AG08396 (cell line): ENCODE measurements at places on chromosomes 16 and 17.

- no peak for DNase-seq
Observed at GRCh38 chr16:2500430-2500917, 13.3 kb upstream of the ATP6V0C start.

DNA sequence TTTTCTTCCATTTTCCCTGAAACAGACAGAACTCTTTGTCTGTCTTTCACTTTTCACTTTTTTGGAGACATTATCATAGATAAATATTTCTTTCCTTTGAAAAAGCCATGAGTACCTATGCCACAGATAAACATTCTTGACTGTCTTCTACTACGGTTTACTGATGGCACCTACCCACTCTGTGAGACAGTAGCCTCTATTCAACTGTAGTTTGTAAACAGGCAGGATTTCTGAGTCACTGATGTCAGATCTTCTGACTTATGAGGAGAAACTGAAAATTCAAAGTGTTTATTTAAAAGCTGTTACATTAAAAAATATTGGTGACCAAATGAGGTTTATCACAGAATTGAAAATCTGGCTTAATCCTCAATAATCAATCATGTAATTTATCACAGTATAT is 658.4 kb downstream of the TOX3 start:
- no peak for DNase-seq

- DNase-seq: peak; percentile 71
Observed at GRCh38 chr17:16419929-16420271, 4.5 kb downstream of the TRPV2 start.

- peak; percentile 28 for DNase-seq
Observed at GRCh38 chr16:84138824-84139627, 6.0 kb downstream of the HSDL1 start.

DNA sequence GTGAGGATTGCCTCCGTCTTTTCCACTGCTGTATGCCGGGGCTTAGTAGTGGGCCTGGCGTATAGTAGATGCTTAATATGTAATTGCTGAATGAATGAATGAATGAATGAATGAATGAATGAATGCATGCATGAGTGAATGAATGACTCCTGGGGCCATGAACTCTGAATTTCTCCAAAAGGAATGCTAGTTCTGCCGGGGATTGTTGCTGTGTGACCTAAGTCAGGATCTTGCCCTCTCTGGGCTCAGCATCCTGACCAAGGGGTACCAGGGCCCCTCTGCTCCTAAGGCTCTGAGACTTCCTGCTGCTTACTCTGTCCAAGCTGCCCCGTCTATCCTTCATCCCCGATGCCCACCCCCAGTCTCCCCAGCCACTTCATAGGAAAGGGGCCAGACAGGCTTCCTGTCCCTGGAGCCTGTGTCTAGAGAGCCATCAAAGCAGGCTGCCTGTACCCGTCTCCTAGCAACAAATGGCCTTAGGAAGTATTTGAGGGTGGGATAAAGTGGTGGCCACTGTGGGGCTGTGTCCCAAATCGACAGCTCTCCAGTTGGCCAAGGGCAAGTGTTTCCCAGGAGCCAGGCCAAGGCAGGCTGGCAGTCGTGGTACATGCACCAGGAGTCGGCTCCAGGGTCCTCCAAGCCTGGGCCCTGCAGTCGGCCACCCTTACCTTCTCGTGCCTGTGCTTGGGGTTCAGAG is 11.6 kb upstream of the MPRIP start:
- DNase-seq: no peak

DNA sequence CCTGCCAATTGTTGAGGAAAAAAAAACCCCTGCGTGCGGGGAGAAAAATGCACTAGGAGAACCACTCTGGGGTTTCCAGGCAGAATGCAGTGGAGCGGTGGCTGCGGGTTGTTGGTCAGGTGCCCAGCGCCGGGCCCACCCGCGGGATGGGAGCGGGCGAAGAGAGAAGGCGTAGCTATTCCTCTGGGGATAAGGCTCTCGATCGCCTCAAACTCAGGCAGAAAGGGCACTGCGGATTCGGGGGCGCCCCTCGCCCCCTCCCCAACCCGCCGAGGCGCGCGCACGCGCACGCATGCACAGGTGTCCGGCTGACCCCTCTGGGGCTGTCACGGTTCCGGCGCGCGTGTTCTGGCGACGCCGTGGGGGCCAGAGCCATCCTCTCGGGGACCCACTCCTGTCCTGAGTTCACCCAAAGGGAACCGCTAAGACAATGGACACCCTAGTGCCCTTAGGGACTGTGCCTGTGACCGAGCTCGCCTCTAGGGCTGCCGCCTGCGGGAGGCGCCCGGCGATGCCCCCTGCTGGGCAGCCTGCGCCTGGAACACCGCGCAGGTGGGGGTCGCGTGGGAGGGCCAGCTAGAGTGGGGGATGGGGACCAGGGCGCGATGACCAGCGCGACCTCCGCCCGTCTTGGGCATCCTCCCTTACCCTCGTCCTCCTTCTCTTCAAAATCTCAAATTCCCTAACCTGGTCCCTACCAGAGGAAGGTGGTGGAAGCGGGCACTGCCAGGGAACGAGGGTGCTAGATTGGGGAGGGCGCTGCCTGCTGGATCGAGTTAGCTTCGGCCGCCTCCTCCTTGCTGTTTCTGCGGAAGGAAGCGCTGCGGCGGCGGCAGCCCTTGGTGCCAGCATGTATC is 14.4 kb upstream of the CBX8 start:
- peak; percentile 76 for DNase-seq

GRCh38 chr17:72381597-72382397 is 261.0 kb downstream of the SOX9 start:
- DNase-seq: no peak

GRCh38 chr16:57920215-57920879 is 50.6 kb downstream of the CNGB1 start:
- DNase-seq: no peak

- peak; percentile 17 for DNase-seq
Observed at GRCh38 chr17:32551186-32551955, 64.6 kb downstream of the CDK5R1 start.

DNA sequence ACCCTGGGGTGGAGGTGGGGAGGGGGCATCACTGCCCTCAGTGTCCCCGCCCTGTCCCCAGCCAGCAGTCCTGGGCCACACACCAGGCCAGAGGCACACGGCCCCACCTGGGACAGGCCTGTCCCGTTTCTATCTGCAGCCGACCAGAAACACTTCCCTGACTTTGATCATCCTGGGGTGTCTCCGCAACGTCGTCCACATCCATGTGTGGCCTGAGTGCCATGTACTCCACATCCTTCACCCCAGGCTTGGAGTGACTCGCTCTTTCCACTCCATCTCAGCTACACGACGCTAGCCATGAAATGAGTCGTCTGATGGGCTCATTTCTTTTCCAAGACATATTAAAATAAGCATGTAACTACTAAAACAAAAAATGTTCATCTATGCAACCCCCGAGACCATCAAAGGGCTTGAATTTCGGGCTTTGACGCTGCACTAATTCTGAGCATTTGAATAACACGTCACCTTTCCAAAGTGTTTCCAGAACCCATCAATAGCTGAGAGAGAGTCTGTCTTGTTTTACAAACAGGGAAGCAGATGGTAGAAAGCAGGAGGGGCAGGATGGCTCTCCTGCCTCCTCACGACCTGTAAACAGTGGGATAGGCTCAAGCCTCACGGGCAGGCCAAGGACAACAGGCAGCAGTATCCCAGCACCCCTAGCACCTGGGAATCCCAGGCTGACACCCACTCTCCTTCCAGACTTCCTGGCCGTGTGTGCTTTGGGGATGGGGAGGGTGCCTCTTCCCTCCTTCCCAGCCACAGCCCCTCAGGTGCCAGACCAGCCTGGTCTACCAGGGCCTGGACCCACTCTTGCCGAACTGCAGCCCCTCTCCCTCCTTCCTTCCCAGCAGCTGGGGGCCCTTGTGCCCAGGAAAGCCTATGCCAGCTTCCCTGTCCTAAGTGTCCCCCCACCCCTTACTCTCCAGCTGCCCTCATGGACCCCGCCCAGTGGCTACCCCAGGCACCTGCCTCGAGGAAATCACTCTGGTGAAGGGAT is 20.0 kb upstream of the RASD1 start:
- DNase-seq: no peak

GRCh38 chr17:71634376-71634775 is 486.4 kb upstream of the SOX9 start:
- DNase-seq: no peak

DNA sequence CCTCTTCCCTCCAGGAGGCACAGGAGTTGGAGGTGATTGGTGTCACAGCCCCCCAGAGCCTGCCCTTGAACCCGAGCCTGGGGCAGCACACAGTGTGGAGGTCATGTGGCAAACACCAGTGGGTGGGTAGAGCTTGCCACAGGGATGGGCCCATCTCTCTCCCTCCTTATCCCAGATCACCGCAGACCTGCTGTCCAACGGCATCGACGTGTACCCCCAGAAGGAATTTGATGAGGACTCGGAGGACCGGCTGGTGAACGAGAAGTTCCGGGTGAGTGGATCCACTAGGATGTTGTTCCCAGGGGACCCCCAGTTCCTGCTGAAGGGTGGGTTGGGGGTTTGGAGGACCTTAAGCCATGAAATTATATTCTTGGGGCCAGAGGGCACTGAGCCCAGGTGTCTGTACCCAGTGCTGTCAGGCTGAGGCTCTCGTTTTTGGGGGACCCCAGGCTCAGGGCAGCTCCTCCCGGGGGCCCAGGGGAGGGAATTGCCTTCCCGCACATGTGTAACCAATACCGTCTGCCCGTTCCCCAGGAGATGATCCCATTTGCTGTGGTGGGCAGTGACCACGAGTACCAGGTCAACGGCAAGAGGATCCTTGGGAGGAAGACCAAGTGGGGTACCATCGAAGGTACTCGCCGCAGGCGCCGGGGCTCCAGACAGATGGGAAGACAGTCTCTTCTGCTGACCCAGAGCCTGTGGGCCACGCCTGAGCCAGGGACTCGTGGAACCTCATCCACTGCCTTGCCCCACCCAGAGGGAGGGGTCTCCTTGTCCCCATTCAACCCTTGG is 351.9 kb downstream of the SEC14L1 start:
- DNase-seq: no peak

DNA sequence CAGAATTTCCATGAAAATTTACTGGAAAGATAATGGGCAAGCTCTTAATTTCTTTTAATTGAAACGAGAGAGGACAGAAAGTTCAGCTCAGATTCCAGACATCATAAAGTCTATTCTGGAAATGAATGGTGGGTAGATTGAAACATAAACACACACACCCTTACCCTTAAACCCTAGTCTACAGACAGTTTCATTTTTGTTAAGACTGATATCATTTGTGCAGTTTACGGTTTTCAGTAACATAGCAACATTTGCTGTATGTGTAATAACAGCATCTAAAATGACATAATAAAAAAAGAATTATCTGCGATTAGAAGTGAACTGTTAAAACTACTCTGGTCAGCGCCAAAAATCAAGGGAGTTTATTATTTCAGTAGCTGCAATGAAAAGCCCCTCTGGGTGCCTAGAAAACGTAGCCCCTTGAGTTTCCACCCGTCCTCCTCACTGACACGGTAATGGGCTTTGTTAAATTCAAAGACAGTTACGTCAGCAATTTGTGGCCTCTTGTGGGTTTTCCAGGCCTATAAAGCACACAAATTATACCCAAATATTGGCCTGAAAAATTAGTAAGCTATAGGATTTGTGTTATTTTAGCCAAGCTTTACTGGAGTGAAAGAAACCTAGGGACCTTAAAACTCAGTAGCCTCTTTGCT is 520.6 kb upstream of the SOX9 start:
- no peak for DNase-seq

DNA sequence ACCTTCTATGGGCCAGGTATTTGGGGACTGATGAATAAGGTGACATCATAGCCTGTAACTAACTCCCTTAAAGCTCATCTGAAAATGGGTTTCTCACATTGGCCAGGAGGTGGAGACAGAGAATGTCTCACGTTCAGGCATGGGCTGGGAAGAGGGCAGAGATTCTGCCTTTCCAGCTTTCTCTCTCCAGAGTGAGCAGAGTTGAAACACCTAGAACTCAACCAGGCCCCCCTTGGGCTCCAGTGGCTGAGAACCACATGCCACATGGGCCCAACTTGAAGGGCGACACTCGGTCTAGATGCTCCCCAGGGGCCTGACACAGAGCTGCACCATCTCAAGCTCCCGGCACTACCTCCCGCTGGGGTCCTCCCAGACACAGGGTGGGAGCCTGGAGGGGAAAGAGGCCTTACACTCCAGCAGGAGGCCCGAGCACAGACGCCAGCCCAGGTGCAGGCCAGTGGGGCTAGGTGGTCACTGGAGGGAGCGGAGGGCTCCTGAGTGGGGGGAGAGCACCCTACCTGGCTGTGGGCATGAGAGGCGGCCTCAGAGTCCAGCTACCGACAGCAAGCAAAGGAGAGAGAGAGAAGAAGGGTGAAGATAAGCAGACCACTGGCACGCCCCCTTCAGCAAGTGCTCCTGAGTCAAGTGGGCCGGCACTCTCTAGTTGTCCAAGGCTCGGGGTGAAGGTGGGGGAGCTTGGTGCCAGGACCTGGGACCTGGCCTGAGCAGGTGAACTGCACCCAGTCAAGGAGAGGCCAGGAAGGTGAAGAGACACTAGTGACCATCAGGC is 55.9 kb downstream of the MYO18A start:
- peak; percentile 79 for DNase-seq

DNA sequence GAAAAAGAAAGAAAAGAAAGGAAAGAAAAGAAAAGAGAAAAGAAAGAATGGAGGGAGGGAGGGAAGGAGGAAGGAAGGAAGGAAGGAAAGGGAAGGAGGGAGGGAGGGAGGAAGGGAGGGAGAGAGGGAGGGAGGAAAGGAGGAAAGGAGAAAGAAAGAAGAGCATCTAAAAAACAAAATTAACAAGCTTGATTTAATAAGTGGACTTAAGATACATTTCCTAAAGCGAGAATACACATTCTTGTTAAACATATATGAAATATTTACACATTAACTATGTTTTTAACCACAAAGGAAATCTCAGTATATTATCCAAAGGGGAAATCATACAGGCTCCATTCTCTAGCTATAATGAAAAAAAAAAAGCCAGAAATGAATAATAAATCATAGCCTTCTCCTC is 47.3 kb upstream of the IRX5 start:
- no peak for DNase-seq

GRCh38 chr16:57567691-57568090 is 25.2 kb downstream of the ADGRG5 start:
- DNase-seq: no peak

DNA sequence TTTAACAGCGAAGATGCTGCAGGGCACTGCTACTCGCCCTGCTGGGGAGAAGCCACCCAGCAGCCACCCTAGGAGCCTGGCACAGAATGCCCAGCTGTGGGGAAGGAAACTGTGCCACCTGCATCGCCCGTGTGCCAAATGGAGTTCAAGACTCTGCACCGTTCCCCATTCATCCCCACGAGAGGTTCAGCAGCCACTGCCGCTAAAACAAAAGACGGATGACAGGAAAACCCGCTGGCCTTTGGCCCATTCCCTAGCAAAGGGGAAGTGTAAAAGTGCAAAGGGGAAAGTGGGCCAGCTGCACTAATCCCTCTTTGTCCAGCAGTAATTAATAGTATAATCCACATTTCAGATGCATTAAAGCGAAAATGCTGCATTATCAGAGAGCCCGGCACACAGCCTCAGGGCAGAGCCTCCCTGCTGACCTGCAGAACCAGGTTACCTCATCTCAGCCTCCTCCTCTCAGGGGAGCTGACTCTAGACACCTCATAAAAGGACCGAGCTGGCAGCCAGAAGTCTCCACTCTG is 37.7 kb downstream of the ZFHX3 start:
- DNase-seq: no peak

GRCh38 chr17:5947701-5948180 is 122.4 kb upstream of the WSCD1 start:
- no peak for DNase-seq
